ENCODE measurements at places on chromosomes 13 and 19.

DNA sequence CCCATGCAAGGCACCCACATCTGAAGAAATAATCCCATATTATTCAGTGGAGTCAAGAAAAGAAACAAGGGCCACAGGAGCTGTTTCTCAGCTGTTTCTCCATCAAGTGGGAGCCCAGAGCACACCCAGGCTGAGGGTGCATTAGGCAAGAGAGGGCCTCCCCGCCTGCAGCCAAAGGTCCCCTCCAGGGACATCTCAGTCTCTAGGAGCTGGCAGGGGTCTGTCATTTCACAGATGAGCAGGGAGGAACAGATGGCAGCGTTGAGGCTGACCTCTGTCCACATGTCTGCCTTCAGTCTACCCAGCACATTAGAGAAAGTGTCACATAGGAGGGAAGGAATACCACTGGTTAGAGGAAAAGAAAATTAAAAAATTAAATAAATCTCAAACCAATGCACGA is 157.7 kb downstream of the ZNF536 start:
- no peak for DNase-seq

DNA sequence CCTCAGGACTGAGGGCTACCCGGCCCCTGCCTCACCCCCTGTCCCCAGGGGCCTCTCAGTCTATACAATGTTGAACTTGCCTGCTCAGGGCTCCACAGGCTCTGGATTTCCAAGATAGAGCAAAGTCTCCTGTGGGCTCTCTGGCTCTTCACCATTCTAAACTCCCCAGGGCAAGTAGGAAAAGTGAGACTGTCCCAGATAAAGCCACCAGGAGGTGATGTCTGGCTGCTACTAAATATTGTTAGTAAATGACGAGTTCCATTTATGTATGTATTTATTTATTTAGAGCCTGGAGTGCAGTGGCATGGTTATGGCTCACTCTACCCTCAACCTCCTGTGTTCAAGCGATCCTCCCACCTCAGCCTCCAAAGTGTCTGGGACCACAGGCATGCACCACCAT is 73.6 kb upstream of the SIAH3 start:
- no peak for DNase-seq

GRCh38 chr19:13918726-13919411 is 12.9 kb downstream of the CC2D1A start:
- no peak for DNase-seq

DNA sequence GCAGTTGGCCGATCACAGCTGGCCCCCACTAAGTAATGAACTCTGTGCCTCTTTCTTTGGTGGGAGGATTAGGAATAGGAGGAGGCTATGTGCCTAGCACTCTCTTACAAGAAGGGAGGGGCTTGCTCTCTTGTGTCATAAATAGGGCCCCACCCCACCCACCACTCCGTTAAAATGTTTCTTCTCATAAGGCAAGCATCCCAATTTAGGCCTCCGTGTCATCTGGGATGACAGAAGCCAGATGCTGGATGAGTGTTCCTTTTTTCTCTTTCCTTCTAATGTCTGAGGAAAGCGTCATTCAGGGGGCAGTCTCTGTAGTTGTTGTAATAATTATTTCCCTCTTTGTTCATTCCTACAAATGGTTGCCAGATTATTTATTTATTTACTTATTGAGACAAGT is at the start of gene LIPE:
LIPE (minus strand) TSS at position 76 of the 400 bp plus-strand sequence. CDS start 239 bp downstream, outside the sequence.
- DNase-seq: no peak

DNA sequence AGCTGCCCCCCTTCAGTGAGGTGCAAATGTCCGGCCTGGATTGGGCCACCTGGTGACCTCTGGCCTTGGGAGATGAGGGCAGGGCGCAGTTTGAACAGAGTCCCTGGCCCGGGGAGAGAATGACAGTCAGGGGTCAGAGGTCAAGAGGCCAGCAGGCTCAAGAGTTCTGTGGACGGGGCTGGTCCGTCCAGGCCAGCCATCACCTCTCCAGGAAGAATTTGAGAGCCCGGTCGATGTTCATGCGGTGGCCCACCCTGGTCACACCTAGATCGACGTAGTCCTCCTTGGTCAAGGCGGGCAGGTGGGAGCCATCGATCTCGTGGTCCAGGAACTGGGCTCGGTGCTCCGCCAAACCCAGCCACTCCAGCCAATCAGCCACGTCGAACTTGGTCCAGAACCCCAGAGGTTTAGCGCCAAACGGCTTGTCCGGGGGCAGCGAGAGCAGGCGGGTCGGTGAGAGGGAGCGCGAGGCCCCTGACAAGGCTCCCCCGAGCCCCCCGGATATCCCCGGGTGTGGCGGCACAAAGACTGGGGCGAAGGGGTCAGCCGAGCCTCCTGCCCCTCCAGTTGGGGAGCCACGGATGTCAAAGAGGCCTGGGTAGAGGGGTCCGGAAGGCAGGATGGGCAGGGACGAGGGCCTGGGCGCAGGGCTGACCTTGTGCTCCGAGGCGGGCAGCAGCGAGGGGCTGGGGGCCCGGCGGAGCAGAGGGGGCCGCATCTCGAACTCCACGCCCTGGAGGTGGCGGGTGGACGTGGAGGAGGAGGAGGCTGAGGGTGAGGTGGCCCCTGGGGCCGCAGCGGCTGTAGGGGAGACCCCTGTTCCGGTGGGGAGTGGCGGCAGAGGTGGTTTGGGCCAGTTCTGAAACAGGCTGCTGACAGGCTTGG is 12.8 kb downstream of the C19orf81 start:
- no peak for DNase-seq

- DNase-seq: no peak
Observed at GRCh38 chr13:31605076-31605860, 134.1 kb upstream of the RXFP2 start.

DNA sequence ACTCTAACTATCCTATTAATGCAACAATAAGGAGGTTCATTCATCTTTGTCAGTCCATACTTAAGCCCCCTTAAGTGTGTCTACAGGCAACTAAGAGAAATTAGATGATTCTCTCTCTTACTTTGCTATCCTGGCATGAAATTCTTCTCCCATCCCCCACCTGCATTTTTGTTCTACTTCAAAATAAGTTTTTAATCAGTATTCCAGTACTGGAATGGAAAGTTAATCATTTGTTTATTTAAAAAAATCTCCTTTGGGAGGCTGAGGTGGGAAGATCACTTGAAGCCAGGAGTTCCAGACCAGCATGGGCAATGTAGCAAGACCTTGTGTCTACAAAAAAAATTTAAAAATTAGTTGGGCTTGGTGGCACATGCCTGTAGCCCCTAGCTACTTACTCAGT is 222.1 kb downstream of the MZT1 start:
- DNase-seq: no peak

- DNase-seq: no peak
Observed at GRCh38 chr19:16285769-16286498, 38.7 kb upstream of the KLF2 start.

DNA sequence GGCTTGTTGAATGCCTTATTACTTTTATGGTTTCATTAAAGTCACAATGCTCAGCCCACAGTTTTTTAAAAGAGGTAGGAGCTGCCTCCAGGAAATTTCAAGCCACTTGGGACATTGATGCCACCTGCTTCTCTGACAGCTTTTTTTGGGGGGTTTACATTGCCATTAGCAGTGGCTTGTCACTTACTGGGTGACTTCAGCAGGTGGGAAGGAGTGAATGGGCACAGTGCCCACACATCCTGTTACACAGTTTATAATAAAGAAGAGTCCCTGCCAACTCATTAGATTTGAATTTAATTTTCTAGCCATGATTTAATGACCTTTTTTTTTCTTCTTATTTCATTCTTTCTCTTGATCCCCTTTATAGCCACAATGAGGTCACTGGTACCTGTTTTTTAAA is 61.0 kb downstream of the NHLRC3 start:
- DNase-seq: no peak

- no peak for DNase-seq
Observed at GRCh38 chr19:42018503-42019193, 24.6 kb upstream of the ATP1A3 start.

GRCh38 chr13:25468325-25469168 is 96.8 kb downstream of the ATP8A2 start:
- DNase-seq: no peak

DNA sequence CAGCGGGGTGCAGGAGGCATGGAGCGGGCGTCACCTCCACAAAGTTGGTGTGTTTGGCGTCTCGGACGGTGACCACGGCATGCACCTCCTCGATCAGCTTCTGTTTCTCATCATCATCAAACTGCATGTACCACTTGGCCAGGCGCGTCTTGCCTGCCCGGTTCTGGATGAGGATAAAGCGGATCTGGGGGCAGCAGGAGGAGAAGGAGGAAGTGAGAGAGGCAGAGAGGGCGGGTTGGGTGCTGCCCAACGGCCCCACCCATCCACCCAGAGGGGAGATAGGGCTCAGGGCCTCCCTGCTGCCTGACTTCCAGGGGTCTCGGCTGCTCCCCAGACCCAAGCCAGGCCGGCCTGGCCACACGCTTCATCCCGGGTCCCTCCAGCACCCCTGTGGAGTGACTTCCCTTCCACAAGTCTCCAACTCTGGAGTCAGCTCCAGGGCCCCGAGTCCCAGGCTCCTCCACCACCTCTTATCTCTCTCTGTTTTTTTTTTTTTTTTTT is 4.6 kb downstream of the AP2S1 start:
- DNase-seq: no peak

DNA sequence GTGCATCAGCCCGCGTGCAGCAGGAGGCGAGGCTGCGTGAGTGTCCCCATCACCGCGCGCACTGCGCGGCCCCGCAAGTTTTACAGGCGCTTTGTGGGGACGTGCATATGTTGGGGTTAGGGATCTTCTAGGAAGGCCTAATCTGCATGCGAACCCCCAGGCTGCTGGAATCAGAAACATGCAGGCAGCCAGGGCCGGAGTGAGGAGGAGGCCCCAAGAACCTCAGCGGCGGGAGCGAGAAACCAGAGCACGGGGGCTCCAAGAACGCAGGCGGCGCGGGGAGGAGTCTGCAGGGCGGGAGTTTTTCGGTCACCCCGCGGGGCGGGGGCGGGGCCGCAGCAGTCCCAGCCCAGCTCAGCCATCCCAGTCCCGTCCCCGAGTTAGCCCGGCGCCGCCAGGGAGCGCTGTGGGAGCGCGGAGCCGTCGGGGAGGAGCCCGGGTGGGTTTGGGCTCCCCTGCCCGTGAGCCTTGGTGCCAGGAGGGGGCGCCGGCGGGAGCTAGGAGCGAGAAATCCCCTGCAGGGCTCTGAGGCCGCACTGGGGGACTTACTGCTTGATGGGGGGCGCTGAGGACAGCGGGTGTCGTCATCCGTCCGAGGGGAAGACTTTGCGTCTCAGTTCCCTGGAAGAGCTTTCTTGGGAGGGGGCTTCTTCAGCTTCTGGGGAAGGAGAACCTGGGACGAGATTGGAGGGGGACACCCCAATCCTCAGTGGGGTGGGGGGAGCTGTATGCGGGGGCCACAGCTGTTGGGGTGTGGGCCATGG is 933 bp upstream of the NRTN start:
- DNase-seq: peak; percentile 75

GRCh38 chr13:36475468-36475867 is 43.2 kb downstream of the CCNA1 start:
- DNase-seq: no peak

- DNase-seq: no peak
Observed at GRCh38 chr19:7106711-7107657, 37.5 kb downstream of the ZNF557 start.

GRCh38 chr13:32229443-32229842 is 85.7 kb downstream of the ZAR1L start:
- no peak for DNase-seq

- no peak for DNase-seq
Observed at GRCh38 chr19:7850000-7850813, 20.2 kb downstream of the EVI5L start.

- no peak for DNase-seq
Observed at GRCh38 chr13:112615391-112615790, 27.4 kb upstream of the TUBGCP3 start.

DNA sequence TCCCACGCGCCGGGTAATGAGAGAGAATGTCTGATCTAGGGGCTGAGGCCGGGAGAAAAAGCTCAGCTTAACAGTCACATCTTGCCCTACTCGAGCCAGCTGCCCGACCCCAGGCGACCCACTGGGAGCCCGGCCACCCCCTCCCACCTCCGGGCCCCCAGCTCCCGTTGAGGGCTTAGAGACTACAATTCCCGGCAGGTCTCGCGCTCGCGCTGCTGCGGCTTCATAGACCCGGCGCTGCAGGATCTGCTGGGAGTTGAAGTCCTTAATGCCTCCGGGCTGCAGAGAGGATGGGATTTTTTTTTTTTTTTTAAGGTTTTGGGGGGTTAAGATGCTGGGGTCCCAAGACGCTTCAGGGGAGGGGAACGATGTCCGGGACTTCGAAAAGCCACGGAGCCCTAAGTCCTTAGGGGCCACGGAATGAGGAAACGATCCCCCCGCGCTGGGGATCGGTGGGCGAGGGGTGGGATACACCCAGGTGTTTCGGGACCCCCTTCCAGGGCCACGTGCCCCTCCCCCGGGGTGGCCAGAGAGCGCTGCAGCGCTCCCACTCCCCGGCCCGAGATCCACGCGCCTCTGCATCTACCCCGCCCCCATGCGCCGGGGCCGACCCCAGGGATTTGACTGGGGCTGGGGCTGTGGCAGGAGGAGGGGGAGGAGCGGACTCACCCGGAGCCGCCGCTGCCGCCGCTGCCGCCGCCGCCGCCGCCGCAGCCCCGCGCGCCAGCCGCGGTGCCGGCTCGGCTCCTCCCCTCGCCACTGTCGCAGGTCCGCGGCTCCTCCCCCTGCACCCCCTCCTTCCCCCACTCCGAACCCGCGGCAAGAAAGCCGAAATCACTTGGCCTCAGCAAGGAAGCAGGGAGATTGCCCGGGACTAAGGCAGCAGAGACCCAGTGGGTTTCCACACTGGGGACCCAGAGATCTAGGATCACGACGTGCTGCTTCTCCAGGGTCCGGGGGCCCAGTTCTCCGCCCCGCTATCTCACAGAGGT is at the start of gene SYT3:
SYT3 (minus strand) TSS at position 761 of the 992 bp plus-strand sequence. CDS start 2,470 bp downstream, outside the sequence.
- DNase-seq: no peak

- no peak for DNase-seq
Observed at GRCh38 chr19:50838239-50838638, 4.9 kb upstream of the KLK15 start.

DNA sequence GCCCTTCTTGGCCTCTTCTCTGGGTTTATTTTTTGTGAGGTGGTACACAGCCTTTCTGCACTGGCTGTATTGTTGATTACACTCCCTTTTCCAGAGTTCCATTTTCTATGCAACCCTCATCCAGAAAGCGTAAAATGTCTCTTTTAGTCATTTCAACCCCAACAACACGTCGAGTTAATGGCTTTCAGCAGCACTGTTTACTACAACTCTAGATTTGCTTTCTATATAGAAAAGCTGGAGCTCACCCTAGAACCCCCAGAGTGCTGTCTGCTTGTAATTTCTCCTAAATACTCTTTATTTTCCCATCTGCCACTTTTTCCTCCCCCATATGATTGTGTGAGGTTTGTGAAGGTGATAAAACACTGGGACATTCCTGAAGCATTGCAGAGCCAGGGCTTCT is 148.9 kb upstream of the TMTC4 start:
- no peak for DNase-seq
